ENCODE measurements at places on chromosomes 2 and 18.

GRCh38 chr2:98908931-98909316, 27.1 kb downstream of the CRACDL start:
- DNase-seq, result peak; percentile 49

DNA sequence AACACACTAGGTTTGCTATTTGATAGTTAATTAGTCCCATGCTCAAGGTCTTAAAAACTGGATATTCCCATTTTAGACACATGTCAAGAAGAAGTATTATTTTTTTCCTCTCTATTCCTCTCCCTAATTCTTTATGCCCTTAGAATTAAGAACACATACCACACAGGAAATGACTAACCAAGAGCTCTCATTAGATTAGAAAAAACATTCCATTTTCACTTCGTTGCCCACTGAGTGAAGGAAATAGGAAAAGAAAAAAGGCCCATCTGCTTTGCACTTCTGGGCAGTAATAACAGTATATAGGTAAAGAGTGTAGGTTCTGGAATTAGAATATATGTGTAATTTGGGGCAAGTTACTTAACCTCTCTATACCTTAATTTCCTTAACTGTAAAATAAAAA, 26.9 kb downstream of the ACADL start:
- DNase-seq, result no peak

GRCh38 chr18:79940814-79941472, 10.5 kb downstream of the SLC66A2 start:
- DNase-seq, result no peak

DNA sequence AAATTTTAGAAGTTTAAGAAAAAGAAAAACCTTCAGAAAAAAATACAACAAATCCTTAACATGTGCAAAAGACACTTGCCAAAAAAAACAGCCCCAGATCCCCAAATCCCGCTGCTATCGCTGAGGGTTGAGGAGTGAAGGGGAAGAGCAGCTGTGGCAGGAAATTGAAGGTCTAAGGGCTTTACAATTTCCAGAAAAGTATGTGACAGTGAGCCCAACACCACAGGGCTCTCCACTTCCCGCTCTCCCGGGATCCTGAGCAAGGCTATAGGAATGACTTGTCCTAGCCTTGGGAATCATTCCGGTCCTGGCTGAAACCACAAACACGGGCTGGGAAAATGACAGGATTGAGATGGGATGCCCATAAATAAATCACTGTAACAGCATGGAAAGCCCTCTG, 191.4 kb downstream of the TMEM163 start:
- DNase-seq, result no peak

DNA sequence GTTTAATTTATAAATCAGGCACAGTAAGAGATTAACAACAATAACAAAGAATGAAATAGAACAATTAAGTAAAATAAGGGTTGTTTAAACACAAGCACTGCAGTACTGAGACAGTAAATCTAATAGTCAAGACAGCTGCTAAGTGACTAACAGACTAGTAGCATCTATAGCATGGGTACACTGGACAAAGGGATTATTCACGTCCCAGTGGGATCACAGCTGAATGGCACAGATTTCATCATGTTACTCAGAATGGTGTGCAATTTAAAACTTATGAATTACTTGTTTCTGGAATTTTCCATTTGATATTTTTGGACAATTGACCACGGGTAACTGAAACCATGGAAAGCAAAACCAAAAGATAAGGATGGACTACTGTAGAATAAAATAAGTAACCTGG, 161.9 kb upstream of the DAPL1 start:
- DNase-seq, result no peak

DNA sequence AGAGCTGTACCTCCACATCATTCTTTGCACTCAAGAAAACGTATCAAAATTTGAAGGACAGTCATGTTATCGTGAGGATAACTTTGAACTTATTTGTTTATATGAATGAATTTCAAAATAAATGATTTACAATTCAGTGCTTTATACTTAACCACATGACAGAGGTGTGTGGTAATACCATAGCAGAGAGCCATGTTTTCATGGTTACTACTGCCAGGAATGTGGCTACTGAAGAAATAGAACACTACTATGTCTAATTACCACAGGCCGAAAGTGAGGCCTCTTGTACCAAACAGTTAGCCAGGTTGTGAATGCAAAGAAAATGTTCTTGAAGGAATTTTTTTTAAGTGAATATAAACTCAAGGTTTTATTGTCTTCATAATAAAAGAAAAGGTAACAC, 49.2 kb downstream of the AAK1 start:
- DNase-seq, result no peak

GRCh38 chr2:175887776-175888175, 114.3 kb downstream of the LNPK start:
- DNase-seq, result no peak

DNA sequence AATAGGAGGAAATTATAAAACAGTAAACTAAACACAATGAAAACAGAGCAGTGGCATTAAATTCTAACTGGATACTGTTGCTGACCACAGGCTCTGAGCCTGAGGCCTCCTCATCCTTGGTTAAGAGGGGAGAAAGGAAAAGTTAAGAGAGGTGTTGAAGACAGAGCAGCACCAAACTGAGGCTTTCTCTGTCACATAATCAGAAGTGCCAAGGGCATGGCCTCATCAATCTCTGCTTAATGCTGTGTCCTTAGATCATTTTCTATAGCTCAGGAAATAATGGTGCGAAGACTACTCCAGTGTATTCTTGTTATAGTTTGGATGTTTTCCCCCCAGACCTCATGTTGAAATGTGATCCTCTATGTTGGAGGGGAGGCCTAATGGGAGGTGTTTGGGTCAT, 160.9 kb upstream of the SLC1A4 start:
- no peak for DNase-seq

GRCh38 chr2:21318263-21318662, 194.5 kb downstream of the TDRD15 start:
- DNase-seq, result no peak

- DNase-seq, result no peak
Observed at GRCh38 chr18:50651334-50651733, 91.4 kb downstream of the MAPK4 start.

- DNase-seq, result no peak
Observed at GRCh38 chr2:216469661-216470060, 29.0 kb upstream of the RPL37A start.

- no peak for DNase-seq
Observed at GRCh38 chr2:228118940-228119339, 62.5 kb downstream of the SPHKAP start.
